ENCODE measurements at places on chromosomes 11 and 22. TPM values are rescaled to one million over a fixed set of nuclear protein-coding genes. Genes with fewer than 3 reads are reported as not detected.

DNA sequence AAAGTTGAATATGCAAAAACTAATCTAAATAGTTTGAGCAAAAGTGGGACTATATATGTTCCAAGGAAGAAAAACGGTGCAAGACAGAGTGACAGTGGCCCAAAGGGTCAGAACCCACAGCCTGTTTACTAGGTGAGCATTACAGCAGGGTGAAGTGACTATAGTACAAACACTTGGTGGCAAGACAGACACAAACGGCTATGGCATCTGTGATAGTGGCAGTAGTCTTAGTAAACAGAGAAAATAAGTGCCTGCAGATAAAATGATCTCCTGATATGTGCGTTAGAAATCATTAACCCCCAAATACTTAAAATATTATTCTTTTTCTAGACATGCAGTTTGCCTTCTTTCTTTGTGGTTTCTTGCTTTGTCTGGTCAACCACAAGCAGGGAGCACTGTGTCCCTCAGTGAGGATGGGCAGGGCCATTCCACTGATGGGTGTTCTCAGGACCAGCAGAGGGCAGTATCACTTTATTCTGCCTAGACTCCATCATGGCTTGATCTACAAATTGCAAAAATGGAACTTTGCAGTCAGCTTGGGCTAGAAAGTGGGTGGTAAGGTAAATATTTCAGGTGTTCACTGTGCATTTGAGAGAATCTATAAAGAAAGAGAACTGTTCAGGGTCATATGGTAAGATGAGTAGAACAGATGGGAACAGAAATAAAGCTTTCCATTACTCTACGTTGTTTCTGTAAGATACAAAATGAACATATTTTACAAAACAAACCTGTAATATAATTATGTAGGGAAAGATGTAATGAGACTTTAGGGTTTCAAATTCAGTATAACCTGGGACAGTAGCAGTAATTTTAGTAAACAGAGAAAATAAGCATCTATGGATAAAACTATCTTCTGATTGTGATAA is 198.2 kb downstream of the SWAP70 start:
- DNase-seq: peak; percentile 41

The UBASH3B gene
- total RNA-seq: 81.9 TPM

- no peak for DNase-seq
Observed at GRCh38 chr22:39839917-39840510, 53.5 kb downstream of the ENTHD1 start.

DNA sequence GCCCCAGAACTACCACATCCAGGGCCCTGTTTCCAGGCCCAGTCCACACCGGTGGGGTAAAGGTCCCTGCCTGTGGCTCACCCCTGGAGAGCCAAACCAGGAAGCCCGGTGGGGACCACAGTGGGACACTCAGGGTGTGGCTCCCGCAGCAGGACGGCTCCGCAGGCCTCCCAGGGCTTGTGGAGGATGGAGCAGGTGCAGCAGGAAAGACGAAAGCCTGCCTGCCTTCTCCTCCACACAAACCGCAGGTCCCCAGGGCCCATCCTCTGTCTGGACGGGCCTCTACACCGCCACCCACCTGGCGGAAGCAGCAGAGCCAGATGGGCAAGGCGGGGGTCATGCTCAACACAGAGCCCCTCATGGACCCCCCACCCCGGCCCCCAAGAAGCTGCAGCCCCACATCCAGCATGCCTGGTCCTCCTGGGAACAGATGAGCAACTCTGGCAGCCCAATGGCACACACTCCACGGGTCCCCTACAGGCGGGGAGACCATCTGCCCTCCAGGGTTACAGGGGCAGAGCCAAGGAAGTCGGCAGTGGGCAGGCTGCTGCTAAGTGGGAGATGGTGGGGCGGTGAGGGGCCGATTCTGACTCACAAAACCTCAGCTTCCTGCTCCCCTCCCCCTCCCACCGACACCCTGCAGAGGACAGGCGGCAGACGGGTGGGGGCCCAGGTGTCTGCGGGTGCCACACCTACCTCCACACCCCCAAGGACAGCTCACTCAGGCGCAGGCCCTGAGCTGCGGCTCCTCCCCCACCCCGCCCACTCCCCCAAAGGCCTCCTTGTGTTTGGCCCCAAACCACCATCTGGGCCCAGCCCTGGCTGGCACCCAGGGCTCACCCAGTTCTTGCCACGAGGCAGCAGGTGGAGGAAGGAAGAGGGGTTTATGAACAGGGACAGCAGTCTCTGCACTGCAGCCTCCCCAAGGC is 5.2 kb downstream of the SBF1 start:
- DNase-seq: peak; percentile 94

- DNase-seq: no peak
Observed at GRCh38 chr11:113668255-113668654, 37.9 kb downstream of the TMPRSS5 start.

DNA sequence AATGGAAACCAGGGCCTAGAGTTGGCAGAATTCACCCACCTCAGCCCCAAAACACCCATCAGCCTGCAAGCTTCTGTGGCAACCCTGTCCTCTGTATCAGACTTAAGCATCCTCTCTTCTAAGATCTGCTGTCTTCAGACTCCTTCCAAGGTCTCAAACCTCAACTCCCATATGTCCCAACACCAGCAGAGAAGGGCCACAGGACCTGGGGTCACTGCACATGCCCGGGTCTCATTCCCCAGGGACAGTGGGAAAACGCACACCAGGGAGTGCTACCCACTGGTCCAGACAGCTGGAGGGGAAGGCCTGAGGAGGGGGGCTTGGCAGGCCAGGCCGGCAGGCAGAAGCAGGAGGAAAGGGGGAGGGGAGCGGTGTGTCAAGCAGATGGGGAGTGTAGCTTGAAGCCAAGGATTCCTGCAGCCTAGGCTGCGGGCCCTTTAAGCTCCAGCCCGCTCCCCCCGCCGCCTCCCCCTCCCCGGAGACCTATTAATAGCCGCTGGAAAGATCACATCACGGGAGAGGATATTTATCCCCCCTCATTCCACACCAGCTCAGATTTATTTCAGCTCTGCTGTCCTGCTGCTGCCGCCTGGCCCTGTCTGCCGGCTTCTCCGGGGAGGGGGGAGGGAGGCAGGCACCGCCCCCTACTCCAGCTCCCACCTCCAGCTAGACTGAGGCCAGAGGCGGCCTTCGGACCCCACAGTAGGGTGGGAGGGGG is 16.7 kb downstream of the BCL9L start:
- DNase-seq: peak; percentile 61

DNA sequence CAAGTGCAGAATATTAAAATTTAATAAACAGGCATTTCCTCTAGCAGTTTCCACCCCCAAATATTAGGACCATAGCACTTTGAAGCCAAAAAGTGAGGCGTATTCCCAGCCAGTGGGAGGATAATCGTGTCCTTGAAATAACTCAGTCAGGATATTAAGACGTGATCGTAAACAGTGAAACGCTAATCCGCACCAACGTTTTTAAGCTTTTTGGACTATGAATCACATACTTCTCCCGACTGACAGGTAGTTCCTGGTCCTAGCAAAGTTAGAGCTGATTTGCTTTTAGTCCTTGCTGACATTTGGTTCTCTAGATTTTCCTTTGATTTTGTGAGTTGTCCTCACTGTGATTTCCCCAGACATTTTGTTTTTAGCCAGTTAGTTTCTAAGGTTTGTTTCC is 197.1 kb upstream of the ARHGAP20 start:
- DNase-seq: no peak

- no peak for DNase-seq
Observed at GRCh38 chr22:39476664-39477063, 19.9 kb downstream of the MGAT3 start.

GRCh38 chr11:41786087-41786486 is 326.6 kb upstream of the LRRC4C start:
- no peak for DNase-seq

GRCh38 chr22:49116486-49117120 is 711.1 kb downstream of the BRD1 start:
- peak; percentile 30 for DNase-seq

The LGALS1 gene
- 734 TPM for total RNA-seq

The OR6A2 gene
- total RNA-seq: 0.48 TPM

GRCh38 chr11:92163879-92164278 is 60.7 kb upstream of the FAT3 start:
- no peak for DNase-seq

The TRMU gene
- 58.2 TPM for total RNA-seq

DNA sequence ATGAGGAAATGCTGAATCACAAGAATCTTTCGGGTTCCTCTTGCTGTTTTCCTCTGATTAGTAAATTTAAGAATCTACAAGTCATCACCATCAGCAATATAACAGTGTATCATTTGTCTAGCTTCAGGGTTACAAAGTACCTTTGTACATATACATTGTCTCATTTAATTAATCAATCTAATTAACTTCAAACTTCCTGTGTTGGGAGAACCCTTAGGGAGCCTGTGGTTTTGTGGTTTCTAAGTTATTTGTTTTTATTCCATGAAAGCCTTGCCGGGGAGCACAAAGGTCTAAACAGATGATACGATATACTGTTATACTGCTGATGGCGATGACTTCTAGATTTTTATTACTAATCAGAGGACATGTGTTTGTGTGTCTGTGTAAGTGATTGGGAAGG is 41.0 kb downstream of the TIMP3 start:
- DNase-seq: no peak

- no peak for DNase-seq
Observed at GRCh38 chr11:45511566-45511965, 153.9 kb downstream of the CHST1 start.

GRCh38 chr11:17515443-17516176 is 28.6 kb downstream of the USH1C start:
- no peak for DNase-seq

GRCh38 chr22:49717322-49717919 is 110.3 kb downstream of the BRD1 start:
- DNase-seq: no peak

DNA sequence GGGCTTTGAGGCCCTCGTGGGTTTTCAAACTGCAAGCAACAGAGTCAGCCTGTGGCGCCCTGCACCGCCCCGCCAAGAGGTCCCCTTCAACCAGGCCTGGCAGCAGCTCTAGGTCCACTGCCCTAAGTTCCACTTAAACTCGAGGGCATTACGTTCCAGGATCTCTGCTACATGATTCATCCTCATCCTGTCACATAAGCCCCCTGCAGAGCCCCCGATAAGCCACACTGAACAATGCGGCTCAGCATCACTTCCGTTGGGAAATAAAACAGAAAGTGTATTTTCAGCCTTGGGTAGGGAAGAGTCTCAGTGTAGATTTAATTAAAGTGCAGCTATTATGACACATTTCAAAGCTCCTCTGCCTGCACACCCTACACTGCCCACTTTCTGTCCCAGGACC is 24.6 kb downstream of the SULT4A1 start:
- DNase-seq: no peak

GRCh38 chr22:46895753-46896152 is 133.3 kb downstream of the TBC1D22A start:
- DNase-seq: no peak

DNA sequence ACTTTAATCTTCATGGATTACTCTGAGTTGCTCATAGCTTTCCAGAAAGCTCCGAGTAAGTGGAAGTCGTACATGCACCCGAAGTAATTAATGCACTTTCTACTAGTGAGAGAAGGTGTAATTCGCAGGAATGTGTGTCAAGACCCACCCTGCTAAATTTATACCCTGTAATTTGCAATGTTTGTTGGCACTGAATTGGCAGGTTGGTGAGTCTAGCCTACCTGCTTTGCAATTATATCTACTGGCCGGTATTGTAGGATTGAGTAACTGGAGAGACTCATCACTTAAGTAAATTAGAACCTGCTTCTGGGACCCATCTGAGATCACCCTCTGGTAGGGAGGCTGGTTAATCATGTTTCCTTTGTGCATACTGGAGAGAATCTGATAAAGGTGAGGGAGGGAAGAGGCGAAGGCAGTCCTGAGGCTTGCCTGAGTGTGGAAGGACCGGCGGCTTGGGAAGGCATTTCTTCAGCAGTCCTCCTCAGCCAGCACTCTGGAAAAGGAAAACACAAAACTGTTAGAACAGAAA is 63.3 kb downstream of the LDLRAD3 start:
- no peak for DNase-seq

GRCh38 chr22:34281738-34282137 is 361.5 kb upstream of the LARGE1 start:
- no peak for DNase-seq

- no peak for DNase-seq
Observed at GRCh38 chr11:119047205-119047604, 9.8 kb downstream of the HYOU1 start.

The GAL3ST1 gene
- not detected for total RNA-seq

The ARVCF gene
- total RNA-seq: 15.6 TPM

- no peak for DNase-seq
Observed at GRCh38 chr11:65781152-65781961, 581 bp upstream of the AP5B1 start.

The CCDC15 gene
- total RNA-seq: 2.7 TPM

Data from PC-9 (cell line).